Cortex of kidney (tissue), 1 donor: ENCODE measurements at places on chromosomes 16 and 17.

- DNase-seq: no peak
These were observed 221.0 kb downstream of the CCDC182 start for GRCh38 chr17:57523926-57524632.

DNA sequence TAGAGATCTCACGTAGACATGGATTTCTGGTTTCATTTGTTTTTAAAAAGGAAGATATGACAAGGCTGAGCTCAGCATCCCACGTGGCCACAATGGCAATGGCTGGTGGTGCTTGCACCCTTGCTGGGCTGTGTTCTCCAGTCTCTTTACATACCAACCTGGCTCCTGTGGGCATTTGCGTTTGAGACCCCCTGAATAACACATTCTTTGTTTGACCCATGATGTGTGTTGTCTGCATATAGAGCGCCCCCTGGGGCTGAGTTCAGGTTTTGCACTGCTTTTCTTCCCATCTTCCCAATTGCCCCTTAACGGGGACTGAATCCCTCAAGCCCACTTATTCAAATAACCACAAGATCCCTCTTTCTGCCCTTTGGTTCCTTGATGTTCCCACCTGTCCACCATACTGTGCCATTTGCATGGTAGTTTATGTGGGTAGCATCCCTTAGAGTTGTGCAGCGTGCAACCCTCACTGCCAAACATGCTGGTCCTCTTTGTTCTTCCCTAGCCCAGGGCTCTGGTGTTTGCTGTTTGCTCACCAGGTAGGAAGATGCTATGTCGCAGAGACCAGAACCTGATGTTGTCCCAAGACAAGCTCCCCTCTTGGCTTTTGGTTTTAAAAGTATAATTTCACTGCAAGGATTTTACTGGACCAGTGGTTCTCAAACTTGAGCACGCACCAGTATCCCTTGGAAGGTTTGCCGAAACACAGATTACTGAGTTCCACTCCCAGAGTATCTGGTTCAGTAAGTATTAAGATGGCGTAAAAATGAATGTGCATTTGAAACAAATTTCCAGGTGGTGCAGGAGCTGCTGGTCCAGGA, 38.5 kb upstream of the NKD1 start:
- DNase-seq: no peak

DNA sequence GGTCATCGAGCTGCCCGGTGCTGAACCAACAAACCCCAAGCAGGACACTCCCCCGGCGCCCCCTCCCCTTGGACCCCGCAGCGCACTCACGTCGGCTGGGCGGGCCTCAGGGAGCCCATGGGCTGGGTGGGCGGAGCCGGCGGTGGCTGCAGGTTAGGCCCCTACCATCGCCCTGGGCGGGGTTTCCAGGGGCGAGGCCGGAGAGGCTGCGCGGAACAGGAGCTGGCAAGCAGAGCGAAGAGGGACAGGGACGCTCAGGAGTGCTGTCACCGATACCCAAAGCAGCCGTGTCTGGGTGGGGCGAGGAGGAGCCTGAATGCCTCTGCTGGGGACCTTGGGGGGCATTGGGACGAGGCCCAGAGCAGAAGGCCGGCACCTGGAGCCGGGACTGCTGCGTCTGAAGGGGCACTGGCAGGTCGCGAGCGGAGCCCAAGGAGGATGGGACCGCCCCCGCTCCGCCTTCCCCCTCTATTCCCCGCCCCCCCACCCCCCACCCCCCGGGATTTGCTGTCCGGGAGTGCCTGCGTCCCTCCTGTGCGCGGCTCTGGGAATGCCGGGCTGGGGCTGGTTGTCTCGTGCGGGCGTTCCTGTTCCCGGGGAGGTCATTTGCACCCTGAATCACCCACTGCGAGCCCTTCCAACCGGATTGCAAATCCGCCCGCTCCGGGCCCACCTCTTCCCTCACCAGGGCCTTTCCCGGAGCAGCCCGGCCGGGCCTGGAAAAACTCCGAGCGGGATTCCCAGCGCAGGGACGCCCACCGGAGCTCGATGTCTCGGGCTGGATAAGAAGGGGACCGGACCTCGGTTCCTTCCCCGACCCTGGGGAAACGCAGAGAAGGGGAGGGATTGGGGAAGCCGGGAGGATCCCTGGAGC, 902 bp downstream of the ARHGAP27 start:
- no peak for DNase-seq

- no peak for DNase-seq
These were observed 12.5 kb downstream of the GSG1L2 start for GRCh38 chr17:9809409-9809808.

DNA sequence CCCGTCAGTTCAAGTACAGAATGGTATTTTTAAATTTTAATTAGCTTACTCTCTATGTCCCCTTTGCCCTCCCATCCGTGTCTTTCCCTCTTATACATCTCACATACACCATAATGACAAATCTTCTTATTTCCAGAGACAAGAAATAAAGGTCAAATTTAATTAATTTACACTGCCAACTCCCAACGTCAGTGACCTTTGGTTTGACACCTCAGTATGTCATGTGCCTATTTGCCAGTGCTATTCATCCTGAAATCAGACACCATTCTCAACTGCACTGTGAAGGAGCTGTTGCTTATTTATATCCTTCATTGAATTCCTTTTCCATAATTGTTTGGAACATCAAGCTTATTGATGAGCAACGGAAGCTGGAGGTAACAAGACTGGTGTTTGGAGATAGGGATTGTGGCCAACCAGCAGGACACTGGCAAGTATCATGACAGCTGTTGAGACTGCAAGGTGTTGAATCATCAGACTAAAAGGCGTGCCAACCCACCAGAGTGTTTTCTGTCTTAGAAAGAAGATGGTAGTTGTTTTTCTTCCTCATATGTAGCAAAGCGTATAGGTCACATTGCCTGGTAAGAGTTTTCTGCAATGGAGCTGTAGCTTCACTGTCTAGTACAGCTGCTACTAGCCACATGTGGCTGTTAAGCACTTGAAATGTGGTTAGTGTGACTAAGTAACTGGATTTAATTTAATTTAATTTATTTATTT, 12.5 kb downstream of the CALCOCO2 start:
- no peak for DNase-seq

GRCh38 chr17:71934520-71934919, 186.3 kb upstream of the SOX9 start:
- no peak for DNase-seq

GRCh38 chr16:49352892-49353291, 20.7 kb upstream of the C16orf78 start:
- DNase-seq: no peak

DNA sequence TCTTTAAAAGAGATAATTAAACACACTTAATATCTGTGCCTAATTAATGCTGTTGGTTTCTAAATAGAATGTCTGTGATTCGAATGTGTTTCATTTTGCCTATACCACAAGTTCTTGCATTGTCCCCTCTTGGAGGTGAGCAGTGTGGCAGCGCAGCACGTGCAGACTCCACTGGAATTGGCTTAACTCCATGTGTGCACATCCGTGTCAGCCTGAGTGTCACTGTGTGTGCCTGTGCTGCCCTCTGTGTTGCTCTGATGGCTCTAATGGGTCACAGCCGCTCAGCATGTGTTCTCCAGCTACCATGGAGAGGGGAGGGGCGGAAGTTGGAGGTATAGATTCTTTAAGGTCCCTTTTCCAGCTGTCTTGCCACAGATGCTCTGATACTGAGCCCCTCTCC, 226.6 kb downstream of the SPECC1 start:
- DNase-seq: no peak

GRCh38 chr17:73480740-73481139, 163.5 kb downstream of the SDK2 start:
- DNase-seq: no peak

DNA sequence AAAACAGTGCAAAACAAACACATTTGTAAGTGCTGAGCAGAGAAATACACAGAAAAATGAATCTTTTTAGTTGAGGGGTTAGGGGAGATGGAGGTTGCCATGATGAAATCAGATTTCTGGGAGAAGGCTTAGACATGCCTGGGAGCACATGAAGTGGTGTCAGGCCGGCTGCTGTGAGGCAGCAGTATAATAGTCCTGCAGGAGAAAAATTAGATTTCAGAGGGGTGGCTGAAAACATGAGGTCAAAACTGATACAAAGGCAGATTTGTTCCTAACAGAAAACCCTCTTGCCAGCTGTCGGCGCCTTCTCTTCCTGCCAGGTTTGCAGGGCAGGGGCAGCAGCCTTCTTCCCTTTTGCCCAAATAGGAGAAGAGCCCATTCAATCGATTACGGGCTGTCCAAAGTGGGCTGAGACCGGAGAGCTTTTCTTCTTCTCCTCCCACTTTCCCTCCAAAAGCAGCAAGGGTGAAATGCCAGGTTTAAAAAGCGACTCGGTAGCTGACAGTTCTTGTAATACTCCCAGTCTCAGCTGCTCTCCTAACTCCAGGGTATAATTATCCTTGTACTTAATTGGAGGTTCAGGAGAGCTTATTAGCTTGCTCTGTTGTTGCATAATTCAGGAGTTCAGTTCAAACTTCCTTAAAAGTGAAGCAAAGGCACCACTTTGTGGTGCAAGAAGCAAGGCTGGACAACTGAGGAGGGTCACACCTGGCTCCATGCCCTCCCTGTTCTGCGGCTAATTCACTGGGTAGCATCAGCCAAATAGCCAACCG, 80.0 kb downstream of the PCTP start:
- DNase-seq: no peak

DNA sequence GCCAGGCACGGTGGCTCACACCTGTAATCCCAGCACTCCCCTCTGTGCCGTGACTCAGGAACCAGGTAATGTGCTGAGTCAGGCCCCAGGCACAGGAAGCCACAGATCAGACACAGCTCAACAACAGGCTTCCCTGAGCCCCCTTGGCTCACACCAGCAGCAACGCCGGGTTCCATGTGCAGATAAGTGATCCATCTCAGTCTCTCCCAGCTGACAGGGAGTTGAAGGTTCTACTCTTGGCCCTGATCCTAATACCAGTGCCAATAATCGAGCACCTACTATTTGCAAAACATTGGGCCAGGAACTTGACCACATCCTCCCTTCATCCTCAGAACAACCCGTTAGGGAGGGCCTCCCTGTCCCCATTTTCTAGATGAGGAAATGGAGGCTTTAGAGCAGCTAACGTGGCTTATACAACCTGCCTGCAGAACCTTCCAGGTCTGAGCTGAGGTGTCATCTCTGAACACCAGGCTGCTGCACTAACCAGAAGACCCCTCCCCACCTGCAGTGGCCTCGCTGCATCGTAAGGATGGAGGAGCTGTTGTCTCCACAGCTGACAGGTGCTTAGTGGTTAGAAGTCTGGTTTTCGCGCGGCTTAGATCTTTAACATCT, 64.8 kb upstream of the AMZ2 start:
- DNase-seq: no peak

DNA sequence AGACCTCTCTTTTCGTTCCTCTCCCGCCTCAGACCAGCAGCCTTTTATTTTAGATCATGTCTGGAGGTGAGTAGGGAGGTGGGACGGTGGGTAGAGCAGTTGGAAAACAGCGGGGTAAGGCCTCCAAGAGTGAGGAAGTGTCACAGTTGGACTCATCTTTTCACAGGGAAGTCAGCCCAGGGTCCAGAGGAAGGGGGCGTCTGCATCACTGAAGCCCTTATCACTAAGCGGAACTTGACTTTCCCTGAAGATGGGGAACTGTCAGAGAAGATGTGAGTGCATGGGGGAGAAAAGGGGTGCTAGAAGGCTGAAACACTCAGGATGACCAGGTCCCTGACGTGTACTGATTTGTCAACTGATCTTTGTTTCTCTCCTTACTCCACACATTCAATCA, 461 bp downstream of the LRRC46 start:
- no peak for DNase-seq
